Hindlimb muscle (tissue), 1 donor: ENCODE measurements at places on chromosomes 4 and X.

DNA sequence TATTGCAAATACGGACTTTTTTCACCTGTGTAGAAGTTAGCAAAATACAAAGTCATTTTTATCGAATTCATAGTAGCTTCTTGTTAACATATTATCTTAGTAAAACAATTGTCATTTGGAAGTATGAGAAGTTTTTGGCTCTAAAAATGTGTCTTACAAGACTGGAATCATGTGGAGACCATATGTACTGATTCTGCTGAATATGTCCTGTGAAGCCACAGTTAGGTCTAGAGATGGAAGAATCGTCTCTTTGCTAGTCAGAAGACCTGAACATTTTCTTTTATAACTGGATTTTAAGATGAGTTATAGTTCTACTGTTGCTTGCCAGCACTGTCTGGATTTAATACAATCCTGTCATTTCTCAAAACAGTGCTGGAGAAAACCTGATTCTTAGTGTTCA, 29.0 kb downstream of the TMEM165 start:
- DNase-seq, result no peak

- peak; percentile 53 for DNase-seq
Measured at GRCh38 chr4:60201052-60201673, 999.0 kb upstream of the ADGRL3 start.

- no peak for DNase-seq
Measured at GRCh38 chr4:24112466-24112865, 222.6 kb upstream of the PPARGC1A start.

- DNase-seq, result no peak
Measured at GRCh38 chr4:138097912-138098600, 144.1 kb downstream of the SLC7A11 start.

- no peak for DNase-seq
Measured at GRCh38 chr4:107432451-107432850, 287.6 kb downstream of the PAPSS1 start.

DNA sequence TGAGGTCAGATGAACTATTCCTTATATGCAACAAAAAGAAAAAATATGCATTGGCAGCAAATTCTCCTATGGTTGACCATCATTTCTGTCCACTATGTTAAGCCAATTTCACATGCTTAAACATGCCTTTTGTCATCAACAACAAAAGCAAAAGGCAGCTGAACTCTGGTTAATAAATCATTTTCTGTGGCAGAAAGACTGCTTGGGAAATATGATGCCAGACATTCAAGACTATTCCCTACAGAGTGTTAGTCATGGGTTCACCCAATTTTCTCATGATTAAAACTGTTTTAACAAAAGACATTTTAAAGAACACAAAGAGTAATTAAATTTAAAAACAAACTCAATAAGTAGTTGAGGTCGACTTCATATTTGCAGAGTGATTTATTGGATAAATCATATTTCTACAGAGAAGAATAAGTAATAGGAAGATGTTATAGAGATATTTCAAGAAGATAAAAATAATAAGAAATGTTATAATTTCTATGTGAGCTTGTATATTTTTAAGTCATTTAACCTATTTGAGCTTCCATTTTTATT, 890.6 kb downstream of the STPG2 start:
- no peak for DNase-seq

GRCh38 chrX:119512146-119512800, 44.0 kb downstream of the SLC25A5 start:
- peak; percentile 30 for DNase-seq

DNA sequence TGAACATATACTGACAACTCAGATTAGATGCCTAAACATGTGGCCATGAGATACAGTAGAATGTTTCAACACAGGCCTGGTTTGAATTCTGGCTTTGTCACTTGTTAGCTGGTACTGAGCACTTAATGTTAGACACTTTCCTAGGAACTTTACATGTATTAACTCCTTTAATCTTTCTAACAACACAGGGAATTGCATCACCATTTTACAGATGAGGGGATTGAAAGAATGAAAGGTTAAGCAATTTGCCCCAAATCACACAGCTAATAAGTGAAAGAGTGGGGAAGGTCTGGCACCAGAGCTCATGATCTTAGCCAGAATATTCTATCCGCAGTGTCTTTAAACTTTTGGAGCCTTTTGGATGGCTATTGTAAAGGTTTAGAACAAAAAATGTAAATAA, 95.9 kb downstream of the NYX start:
- DNase-seq, result no peak

GRCh38 chr4:176959980-176960379, 167.3 kb upstream of the VEGFC start:
- no peak for DNase-seq

DNA sequence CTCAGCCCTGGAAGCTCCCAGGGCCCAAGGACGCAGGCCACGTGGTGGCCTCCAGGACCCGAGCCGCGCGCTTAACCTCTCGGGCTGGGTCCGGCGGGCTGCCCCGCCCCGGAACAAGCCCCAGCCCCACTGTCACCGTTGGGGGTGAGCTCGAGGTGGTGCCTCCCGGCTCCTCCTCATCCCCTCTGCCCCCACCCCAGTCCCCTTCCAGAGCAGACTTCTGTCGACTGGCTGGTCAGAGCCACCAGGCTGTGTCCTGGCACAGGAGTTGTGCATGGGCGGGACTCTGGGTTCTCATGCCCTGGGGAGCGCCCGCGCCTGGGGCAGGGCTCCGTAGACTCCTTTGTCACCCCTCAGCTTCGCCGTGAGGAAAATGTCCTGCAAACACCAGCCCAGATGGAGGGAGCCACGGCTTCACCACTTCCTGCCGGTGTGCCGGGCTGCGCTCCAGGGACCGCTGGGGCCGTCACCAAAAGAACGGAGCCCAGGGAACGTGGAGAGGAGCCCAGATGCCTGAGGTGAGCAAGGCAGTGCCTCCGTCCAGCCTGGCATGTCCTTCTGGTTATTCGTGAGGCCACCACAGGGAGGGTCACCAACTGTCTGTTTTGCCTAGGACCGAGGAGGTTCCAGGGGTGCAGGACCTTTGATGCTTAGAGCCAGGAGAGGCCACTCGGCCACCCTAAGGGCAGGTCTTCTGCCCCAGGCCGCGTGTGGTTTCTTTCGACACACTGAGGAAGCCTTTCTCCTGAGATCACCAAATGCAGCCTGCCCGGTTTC, 7.1 kb upstream of the RGS12 start:
- DNase-seq, result no peak

DNA sequence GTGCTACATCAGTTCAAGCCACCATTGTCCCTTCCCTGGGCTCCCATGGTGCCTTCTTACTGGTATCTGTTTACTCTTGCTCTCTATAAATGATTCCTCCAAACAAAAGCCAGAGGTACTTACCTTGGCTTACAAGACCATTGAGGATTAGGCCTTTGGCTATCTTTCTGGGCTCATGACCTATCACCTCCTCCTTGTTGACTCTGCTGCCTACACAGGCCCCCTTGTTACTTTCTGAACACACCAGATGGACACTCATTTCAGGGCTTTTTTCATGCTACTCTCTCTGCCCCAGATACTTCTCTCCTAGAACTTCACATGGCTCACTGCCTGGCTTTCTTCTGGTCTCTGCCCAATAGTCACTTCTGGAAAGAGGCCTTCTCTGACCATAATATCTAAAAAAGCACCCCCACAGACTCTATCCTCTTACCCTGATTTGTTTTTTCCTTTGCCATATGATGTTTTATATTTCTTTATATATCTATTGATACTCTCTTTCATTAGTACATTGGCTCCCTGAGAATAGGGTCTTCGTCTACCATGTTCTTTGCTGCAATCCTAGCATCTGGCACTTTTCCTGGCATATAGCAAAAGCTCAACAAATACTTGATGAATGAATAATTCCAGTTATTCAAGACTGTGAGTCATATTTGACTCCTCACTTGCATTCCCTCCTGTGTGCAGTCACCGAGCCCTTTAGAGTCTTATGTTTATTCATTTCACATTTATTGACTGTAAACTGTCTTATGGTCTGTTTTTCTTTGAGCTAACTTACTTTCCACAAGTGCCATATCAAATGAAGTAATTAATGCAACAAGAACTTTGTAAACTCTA, 27.1 kb upstream of the TAPT1 start:
- no peak for DNase-seq

GRCh38 chr4:8160572-8160971, 2.0 kb upstream of the ABLIM2 start:
- no peak for DNase-seq

DNA sequence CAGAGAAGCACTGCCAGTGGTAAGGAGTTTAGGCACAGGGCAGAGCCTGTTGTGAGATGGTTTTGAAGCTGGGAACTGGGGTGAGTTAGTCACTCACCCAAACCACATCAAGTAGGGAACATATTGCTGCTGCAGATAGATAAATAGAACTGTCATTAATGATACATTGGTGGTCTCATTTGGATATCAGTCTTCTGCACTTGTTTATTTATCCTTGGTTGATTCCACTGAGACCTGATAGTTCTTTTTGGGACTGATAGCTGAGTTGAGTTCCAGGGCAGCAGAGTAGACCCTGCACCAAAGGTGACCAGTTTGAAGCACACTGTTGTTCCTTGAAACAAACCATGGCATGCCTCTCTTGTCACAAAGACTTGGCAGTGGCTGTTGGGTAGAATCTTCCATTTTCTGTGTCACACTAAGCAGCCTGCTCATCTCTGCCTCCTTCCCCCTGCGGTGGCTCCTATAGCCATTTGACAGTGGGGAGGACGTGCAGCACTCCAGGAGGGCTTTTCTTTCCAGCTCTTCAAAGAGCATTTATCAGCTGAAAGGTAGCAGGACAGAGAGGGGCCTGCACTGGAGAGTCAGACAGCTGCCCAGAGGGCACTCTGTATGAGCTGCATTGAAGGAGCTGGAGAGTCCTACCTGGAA, 59.7 kb upstream of the TMEM164 start:
- DNase-seq, result no peak

- no peak for DNase-seq
Measured at GRCh38 chr4:7160439-7160838, 31.9 kb upstream of the SORCS2 start.

DNA sequence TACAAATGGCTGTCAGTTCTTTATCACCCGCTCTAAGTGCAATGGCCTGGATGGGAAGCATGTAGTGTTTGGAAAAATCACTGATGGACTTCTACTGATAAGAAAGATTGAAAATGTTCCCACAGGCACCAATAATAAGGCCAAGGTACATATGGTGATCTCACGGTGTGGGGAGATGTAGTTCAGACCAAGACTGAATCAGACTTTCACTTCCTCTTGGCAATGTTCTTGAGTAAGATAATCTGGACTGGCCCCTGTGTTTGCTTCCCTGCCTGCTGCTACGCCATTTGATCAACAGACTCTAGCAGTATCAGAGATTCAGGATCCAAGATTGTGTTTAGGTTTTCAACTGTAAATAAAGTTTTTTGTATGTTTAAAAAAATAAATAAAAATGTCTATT, 682.2 kb upstream of the AMOT start:
- no peak for DNase-seq

DNA sequence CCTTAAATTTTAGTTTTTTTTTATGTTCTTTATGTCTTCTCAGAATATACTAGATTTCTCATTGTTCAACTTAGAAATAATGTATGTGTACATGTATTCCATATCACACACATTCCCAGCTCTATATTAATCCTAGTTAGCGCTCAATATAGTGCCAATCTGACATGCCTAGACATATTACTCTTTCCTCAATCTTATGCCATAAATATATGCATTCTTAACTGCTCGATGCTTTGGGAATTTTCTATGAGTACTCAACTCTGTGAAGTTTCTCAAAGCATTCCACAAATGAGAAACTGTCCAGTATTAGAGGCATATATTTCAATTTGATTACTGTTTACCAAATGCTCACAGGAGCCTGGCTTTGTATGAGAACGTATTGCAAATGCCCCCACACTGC, 231.2 kb upstream of the VEGFC start:
- DNase-seq, result no peak

- no peak for DNase-seq
Measured at GRCh38 chr4:20062054-20062453, 189.7 kb upstream of the SLIT2 start.

- DNase-seq, result no peak
Measured at GRCh38 chrX:55119271-55119670, 30.5 kb downstream of the PAGE2 start.

GRCh38 chr4:57424232-57424897, 314.2 kb upstream of the IGFBP7 start:
- no peak for DNase-seq

GRCh38 chr4:28883211-28883610, 1837.0 kb upstream of the PCDH7 start:
- no peak for DNase-seq

- no peak for DNase-seq
Measured at GRCh38 chr4:37990731-37991245, 30.6 kb downstream of the PTTG2 start.

GRCh38 chr4:22456291-22456690, 59.6 kb downstream of the ADGRA3 start:
- no peak for DNase-seq

- DNase-seq, result peak; percentile 88
Measured at GRCh38 chr4:24794916-24795665, at the start of gene SOD3. TSS of gene SOD3 (plus strand) at chr4:24795573. CDS start at chr4:24799522, 3,949 bp downstream.

GRCh38 chr4:161466316-161466715, 697.5 kb downstream of the FSTL5 start:
- DNase-seq, result no peak

GRCh38 chr4:149140841-149141240, 674.8 kb downstream of the IQCM start:
- no peak for DNase-seq

GRCh38 chr4:185849664-185850550, 37.9 kb upstream of the SORBS2 start:
- no peak for DNase-seq

DNA sequence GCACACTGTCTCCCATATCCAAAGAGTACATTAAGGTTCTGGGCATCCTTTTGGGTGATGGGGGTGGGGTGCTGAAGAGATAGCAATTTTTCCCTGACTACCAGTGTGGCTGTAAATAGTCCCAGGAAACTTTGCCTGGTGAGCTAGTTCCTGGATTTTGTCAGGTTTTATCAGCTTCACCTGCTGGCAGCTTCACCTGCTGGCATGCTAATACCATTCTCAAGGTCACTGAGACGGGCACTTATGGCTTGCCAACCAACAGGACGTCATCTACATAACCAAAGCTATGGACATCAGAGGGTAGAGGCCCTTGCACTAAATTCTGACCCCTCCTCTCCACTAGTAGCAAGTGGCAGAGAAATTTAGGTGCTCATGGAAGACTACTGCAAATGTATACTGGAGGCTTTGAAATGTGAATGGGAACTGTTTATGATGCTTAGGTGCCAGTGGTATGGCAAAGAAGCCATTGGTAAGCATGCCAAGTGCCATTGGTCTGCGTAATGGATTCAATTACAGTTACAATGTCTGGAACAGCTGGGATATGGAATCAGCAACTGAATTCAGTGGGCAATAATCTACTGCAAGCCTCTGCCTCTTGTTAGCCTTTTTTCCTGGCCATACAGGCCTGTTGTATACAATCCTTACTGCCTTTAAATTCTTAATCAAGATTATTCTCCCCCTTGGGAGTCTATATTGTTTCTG, 71.6 kb upstream of the SH3RF1 start:
- DNase-seq, result no peak
